Uterus (tissue), 4 donors: ENCODE measurements at places on chromosomes 1 and 21. TPM values are rescaled to one million over a fixed set of nuclear protein-coding genes. Genes with fewer than 3 reads are reported as not detected.

CYP4X1 gene
- 3.5 TPM for total RNA-seq

NBPF4 gene
- not detected for total RNA-seq

RNU1-4 gene
- under 0.01 TPM for total RNA-seq

DNA sequence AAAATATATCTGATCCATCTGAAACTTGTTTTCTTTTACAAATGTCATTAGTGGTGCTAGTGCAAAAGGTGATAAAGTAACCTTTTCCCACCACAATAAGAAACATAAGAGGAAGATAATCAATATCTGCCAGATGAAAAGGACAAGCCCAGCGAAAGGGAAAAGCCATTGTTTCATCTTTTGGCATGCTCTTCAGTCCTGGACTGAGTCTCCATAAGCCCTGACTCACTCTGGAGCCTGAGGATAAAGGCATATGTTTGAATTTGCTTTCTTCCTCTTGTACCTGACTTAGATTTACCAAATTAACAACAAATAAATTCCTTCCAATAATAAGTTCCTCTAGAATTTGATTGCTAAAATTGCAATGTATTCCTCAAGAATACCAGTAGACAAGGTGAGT is 13.6 kb downstream of the DNAJC11 start:
- no peak for DNase-seq
- H3K4me1 ChIP-seq: no peaks in the 10 kb centered on the region
- no peaks in the 10 kb centered on the region for H3K27me3 ChIP-seq
- H3K4me3 ChIP-seq: no peak overlapping the region
- no peaks in the 10 kb centered on the region for H3K36me3 ChIP-seq

C4BPA gene
- total RNA-seq: not detected

DNA sequence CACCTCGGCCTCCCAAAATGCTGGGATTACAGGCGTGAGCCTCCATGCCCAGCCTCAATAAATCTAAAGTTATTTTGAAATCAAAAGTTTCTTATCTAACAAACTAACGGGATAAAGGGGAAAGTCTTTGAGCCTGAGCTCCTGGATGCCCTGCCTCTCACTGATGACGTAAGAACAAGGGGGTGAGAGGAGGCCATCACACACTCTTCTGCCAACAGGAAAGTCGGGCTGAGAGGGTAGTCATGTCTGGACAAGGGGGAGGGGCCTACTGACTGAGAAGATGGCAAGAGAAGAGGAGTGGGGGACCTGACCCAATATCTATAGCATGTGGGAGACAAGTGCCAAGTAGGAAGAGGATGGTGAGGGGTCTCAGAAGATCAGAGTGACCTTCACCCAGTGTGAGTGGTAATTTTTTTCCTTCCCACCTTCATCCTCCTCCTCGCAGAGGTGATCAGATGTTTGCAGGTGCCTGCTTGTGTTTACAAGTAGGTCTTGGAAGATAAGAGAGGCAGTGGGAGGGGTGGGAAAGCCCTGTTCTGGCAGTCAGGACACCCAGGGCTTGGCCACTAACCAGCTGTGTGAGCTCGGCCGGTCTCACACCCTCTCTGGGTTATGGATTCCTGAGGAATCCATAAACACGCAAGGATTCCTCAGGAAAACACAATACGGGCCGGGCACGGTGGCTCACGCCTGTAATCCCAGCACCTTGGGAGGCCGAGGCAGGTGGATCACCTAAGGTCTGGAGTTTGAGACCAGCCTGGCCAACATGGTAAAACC is 9.6 kb downstream of the UQCRHL start:
- peak overlapping the region; percentile 67 for H3K27ac ChIP-seq
- H3K27me3 ChIP-seq: no peaks in the 10 kb centered on the region
- no peak for DNase-seq
- H3K4me1 ChIP-seq: peaks cover 20% of the 10 kb centered on the region
- no peaks in the 10 kb centered on the region for H3K36me3 ChIP-seq

DNA sequence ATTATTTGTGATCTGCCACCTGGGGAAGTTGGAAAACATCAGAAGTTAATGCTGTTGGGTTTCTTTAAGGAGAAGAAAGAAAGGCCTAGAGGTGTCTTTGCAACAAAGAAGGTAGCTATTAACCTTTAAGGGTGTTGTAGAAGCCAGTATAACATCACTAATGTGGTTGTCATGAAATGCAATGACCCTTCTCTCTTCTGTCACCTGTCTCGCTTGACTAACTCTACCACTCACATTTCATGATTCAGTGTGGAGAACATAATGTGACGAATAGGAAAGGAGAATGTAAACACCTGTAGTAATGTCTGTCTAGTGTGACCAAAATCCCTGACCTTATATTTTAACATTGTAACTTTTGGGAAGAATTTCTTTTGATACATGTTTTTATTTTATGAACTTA is 211.7 kb upstream of the UBE2U start:
- H3K27me3 ChIP-seq: no peaks in the 10 kb centered on the region
- no peak overlapping the region for H3K27ac ChIP-seq
- no peak for DNase-seq
- H3K36me3 ChIP-seq: no peaks in the 10 kb centered on the region

- H3K27me3 ChIP-seq: no peaks in the 10 kb centered on the region
- H3K36me3 ChIP-seq: no peaks in the 10 kb centered on the region
- H3K27ac ChIP-seq: peak overlapping the region; percentile 56
- no peaks in the 10 kb centered on the region for H3K4me1 ChIP-seq
These were observed 83.8 kb downstream of the NIBAN1 start for GRCh38 chr1:184890539-184890973.

KRTAP12-2 gene
- not detected for total RNA-seq

DNA sequence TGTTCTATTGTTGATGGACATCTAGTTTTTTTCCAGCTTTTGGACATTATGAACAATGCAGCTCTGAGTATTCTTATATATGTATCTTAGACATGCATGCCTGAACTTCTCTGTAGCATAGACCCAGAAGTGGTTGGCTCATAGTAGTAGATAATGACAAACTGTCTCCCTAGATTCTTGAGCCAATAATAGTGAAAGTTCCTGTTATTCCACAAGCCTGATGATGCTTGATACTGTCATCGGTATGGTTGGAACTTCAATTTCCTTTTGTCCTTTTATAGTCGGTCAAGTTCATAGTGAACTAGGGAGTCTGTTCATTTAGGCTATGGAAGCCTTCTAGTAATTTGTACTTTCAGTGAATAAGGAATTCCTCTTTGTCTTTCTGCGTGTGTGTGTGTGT is 56.8 kb downstream of the MTR start:
- no peak overlapping the region for H3K27ac ChIP-seq
- H3K4me3 ChIP-seq: no peak overlapping the region

GRCh38 chr21:15430023-15430422 is 299.8 kb upstream of the USP25 start:
- no peak for DNase-seq
- no peaks in the 10 kb centered on the region for H3K27me3 ChIP-seq
- no peak overlapping the region for H3K27ac ChIP-seq
- no peak overlapping the region for H3K4me3 ChIP-seq

DNA sequence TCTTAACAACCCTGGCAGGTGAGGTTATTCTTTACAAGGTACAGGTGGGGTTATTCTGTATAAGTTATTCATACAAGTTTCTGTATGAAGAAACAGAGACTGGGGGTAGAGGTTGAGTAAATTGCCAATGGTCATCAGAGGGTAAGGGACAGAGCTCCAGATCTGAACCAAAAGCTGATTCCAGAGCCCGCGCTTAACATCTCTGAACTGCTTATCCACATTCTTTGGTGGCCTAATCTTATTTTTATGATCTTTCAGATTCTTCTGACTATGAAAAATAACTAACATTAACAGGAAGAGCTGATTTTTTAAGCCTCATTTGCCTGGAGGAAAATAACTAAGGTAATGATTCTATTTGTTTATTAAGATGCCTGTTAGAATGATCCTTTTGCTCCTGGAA is 63.9 kb upstream of the BARHL2 start:
- no peaks in the 10 kb centered on the region for H3K4me1 ChIP-seq
- no peaks in the 10 kb centered on the region for H3K36me3 ChIP-seq
- H3K4me3 ChIP-seq: no peak overlapping the region

GRCh38 chr1:117747605-117748004 is 141.8 kb downstream of the TENT5C start:
- H3K27me3 ChIP-seq: no peaks in the 10 kb centered on the region
- H3K36me3 ChIP-seq: no peaks in the 10 kb centered on the region
- no peak for DNase-seq
- H3K4me3 ChIP-seq: no peak overlapping the region
- no peak overlapping the region for H3K27ac ChIP-seq
- H3K4me1 ChIP-seq: no peaks in the 10 kb centered on the region

- H3K4me3 ChIP-seq: peak overlapping the region; percentile 89
- DNase-seq: no peak
- no peaks in the 10 kb centered on the region for H3K36me3 ChIP-seq
- no peak overlapping the region for H3K27ac ChIP-seq
- peaks cover 7% of the 10 kb centered on the region for H3K4me1 ChIP-seq
These were observed 1.2 kb downstream of the SDHB start for GRCh38 chr1:17052641-17053040.

DNA sequence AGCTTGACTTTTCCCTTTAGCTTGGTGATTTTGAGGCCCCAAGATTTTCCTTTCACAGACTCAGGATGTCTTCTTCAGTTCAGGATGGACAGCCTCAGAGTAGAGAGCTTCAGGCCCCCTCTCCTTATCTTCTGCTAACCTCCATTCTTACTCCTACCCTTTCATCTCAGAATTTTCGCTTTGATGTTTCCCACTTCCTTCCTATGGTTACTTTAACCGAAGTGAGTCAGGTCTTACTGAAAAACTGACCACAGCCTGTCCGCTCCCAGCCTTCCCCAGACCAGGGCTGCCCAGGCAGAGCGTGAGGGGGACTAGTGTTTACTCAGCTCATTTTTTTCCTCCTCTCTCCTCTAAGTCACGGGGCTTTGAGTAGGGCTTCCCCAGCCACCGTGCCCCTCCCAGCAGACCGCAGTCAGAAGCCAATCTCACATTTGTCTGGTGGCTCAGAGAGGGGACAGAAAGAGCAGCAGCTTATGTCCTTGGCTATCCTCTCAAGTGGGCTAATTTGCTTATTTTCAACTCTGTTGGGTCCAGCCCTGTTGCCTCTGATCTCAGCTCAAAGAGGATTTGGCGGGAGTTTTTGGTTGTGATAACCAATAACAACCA is 4.2 kb upstream of the IL19 start:
- no peak overlapping the region for H3K4me3 ChIP-seq
- no peaks in the 10 kb centered on the region for H3K36me3 ChIP-seq
- H3K4me1 ChIP-seq: no peaks in the 10 kb centered on the region
- H3K27me3 ChIP-seq: no peaks in the 10 kb centered on the region

DNA sequence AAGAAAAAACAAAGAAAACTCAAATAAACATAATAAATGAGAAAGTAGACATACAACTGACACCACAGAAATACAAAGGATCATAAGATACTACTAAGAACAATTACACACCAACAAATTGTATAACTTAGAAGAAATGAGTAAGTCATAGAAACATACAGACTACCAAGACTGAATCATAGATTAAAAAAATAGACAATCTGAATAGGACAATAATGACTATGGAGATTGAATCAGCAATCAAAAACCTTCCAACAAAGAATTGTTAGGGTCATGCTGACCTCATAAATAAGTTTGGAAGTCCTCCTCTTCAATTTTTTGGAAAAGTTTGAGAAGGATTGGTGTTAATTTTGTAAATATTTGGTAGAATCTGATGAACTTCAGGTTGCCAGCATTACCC is 159.0 kb downstream of the PTBP2 start:
- no peaks in the 10 kb centered on the region for H3K4me1 ChIP-seq
- H3K27ac ChIP-seq: no peak overlapping the region
- DNase-seq: no peak
- no peaks in the 10 kb centered on the region for H3K27me3 ChIP-seq
- no peaks in the 10 kb centered on the region for H3K36me3 ChIP-seq

DNA sequence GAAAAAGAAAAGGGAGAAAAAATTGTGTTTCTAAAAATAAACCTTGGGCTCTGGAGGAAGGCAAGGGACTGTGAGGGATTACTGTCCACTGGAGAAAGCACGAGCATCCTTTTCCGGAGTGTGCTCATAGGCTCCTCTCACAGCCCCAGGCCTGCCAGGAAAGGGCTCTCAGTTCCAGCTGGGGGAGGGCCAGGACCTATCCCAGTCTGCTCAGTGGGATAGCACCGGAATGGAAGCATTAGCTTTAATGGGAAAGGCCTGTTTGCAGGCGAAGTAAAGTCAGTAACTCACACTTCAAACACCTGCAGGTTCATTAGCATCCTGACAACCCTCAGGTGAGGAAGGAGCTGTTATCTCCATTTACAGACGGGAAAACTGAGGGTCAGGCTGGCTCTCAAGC is 113.9 kb upstream of the USP24 start:
- H3K27me3 ChIP-seq: no peaks in the 10 kb centered on the region
- H3K27ac ChIP-seq: no peak overlapping the region
- H3K36me3 ChIP-seq: no peaks in the 10 kb centered on the region
- DNase-seq: peak; percentile 37
- no peak overlapping the region for H3K4me3 ChIP-seq

VSIG8 gene
- total RNA-seq: not detected

TP73 gene
- total RNA-seq: 0.76 TPM

SH2D1B gene
- not detected for total RNA-seq

MTARC2 gene
- 4.7 TPM for total RNA-seq

DNA sequence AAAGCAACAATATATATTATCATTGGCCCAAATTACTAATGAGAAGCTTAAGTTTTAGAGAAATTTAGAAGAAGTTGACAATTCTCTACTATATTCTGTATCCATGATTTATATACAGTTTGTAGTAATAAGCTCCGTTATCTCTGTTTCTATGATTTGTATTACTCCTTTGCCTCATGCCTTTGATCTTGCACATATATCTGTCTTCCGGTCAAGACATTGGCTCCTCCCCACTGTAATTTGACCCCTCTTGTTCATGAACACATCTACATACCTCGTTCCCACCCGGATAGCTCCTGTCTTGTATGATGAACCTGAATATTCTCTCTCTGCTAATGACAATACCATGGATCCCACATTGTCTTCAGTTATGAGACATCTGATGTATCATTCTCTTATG is 581.0 kb upstream of the RGS18 start:
- no peaks in the 10 kb centered on the region for H3K4me1 ChIP-seq
- no peak overlapping the region for H3K4me3 ChIP-seq
- no peaks in the 10 kb centered on the region for H3K27me3 ChIP-seq

FNDC5 gene
- total RNA-seq: 3.7 TPM

- no peak overlapping the region for H3K4me3 ChIP-seq
- H3K27ac ChIP-seq: no peak overlapping the region
- H3K27me3 ChIP-seq: no peaks in the 10 kb centered on the region
These were observed 167.7 kb upstream of the USP24 start for GRCh38 chr1:55382806-55383305.

- H3K4me3 ChIP-seq: no peak overlapping the region
- H3K27ac ChIP-seq: peak overlapping the region; percentile 85
- H3K36me3 ChIP-seq: no peaks in the 10 kb centered on the region
- no peaks in the 10 kb centered on the region for H3K4me1 ChIP-seq
- DNase-seq: no peak
These were observed 43.6 kb upstream of the WNT2B start for GRCh38 chr1:112465122-112465521.

DNA sequence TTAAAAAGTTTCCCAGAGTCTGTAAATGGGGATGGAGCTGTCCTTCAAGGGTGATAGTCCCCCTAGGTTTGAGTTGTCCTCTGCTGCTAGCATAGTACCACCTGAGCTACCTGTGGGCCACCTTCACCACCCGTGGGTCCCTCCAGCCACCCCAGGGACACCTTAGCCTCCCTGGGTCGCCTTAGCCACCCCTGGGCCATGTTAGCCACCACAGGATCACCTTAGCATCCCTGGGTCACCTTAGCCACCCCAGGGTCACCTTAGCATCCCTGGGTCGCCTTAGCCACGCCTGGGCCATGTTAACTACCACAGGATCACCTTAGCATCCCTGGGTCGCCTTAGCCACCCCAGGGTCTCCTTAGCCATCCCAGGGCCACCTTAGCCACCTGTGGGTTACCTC is 67.1 kb downstream of the ADARB1 start:
- H3K36me3 ChIP-seq: no peaks in the 10 kb centered on the region
- no peak for DNase-seq
- no peaks in the 10 kb centered on the region for H3K4me1 ChIP-seq
- H3K27ac ChIP-seq: no peak overlapping the region

ST6GALNAC3 gene
- 43.4 TPM for total RNA-seq

S100A13 gene
- 88.1 TPM for total RNA-seq
